ENCODE measurements at places on chromosomes 12 and 14. TPM values are rescaled to one million over a fixed set of nuclear protein-coding genes. Genes with fewer than 3 reads are reported as not detected.

The GYS2 gene
- not detected for total RNA-seq

The RNU6-7 gene
- total RNA-seq, result not detected

The ITGA7 gene
- total RNA-seq, result 1.6 TPM

The KLHDC2 gene
- total RNA-seq, result 31.7 TPM

The LRFN5 gene
- total RNA-seq, result not detected
